ENCODE measurements at places on chromosomes 5 and 9.

DNA sequence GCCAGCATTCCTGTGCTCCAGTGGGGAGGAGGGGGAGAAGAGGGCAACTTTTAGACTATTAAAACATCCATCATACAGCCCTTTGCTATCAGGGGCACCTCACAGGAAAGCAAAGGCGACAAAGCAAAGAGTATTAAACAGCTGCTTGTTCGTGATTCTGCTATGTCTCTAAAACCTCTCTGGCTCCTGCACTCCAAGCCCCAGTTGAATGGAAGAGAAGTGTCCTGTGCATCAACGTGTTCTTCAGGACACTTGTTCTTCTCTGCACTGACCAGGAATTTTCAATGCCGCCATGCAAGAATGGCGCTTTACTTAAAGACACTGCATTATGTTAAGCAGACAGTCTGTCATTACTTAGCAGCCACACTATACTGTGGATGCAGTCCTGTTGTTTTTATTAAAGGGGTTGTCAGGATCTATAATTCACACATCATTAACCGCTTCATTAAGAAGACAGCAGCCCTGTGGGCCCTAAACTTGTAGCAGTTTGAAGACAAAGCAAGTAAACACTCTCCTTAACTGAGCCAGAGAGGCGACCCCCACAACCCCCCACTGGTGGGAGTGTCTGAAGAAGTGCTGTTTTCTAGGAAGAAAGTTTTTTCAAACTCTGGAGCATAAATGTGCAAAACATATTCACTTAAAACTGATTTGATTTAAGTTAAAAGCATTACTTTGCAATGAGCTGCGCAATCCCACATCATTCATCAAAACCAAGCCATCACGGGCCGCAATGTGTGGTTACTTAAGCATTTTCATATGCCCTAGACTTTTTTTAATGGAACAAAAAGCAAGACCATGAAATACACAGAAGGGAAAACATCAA, 164.5 kb downstream of the ZNF608 start:
- DNase-seq, result peak; percentile 82

GRCh38 chr9:136539427-136540421, 6.1 kb downstream of the NOTCH1 start:
- DNase-seq, result peak; percentile 67

DNA sequence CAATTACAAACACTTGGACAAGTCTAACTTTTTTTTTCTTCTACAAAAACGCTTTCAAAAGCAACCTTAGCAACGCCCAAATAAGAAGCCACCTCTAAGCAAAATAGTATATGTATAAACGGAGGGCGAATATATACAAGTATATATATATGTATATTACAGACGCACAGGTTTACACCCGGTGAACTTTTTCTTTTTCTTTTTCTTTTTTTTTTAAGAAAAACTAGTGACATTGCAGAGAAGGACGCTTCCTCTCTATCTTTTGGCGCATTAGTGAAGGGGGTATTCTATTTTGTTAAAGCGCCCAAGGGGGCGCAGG, 200 bp downstream of the NPR3 start:
- DNase-seq, result no peak

GRCh38 chr5:155353231-155353630, 339.7 kb downstream of the KIF4B start:
- DNase-seq, result no peak

DNA sequence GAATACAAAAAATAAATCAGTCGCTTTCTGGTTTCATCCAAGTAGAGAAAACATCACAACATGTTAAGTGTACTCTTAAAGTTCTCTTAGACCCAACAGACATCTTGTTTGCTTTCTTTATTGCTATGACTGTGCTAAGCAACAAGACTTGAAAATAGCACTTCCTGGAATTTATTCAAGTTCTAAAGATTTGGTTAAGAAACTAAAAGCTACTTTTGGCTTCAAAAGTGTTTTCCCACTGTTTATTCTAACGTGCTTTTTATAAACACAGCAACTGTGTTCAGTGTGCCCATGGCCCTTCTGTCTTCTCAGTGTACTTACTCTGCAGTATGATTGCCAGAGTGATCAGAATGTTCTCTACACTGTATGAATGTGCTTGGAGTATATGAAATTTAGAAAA, 109.8 kb downstream of the GIN1 start:
- no peak for DNase-seq
